ENCODE measurements at places on chromosomes 3 and 15.

DNA sequence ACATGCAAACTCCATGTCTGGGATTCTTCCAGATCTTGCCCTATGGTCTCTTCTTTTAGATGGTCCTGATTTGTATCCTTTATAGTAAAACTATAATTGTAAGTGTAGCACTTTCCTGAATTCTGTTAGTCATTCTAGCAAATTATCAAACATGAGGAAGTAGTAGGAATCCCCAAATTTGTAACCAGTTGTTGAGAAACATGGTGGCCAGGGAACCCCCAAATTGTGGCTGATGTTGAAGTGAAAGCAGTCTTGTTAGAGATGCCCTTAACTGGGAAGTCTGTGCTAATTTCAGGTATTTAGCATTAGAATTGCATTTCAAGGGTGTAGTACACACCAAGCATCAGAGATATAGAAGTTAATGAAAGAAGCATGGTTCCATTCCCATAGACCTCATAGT is 180.4 kb upstream of the STT3B start:
- DNase-seq = no peak

DNA sequence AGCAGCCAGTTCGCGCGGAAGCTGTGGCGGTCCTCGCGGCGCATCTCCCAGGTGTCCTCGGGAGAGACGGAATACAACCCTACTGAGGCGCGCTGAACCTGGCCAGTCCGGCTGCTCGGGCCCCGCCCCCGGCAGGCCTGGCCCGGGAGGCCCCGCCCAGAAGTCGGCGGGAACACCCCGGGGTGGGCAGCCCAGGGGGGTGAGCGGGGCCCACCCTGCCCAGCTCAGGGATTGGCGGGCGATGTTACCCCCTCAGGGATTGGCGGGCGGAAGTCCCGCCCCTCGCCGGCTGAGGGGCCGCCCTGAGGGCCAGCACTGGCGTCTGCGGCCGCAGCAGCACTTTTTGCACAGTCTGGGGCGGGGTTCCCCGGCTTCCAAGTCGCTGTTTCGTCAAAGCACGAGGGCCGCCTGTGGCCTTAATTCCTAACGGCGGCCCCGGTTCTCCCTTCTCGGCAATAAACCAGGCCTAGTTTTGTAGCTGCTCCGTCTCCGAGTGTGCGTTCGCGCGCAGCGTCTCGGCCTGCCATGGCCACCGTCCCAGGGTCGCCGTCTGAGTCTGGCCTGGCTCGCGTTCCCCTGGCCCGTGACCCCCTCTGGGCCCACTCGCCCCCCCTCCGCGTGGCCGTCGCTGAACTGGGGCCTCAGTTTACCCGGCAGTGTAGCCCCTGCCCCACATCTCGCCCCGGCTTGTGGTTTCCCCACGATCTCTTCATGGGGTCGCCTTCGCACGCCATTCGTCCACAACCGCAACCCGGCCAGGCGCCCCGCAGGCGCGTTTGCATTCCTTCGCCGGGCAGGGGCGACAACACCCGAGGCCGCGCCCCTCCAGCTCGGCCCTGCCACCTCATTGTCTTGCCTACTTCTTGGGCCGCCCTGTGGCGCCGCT is 30.0 kb downstream of the NBEAL2 start:
- peak; percentile 77 for DNase-seq

DNA sequence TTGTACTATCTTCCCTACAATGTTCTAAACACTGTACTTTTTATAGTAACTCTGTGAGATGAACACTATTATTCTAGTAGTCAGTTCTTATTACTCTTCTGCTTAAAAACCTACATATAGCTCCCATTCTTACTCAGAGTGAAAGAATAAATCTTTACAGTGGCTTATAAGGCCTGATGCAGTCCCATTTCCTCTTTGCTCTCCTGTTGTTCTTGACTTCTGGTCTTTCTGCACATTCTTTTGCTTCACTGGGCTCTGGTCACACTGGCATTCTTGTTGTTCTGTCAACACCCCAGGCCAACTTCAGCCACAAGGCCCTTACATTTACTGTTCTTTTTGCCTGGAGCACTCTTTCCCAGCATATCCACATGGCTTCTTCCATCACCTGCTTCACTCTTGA is 58.2 kb upstream of the TP63 start:
- DNase-seq = no peak

- no peak for DNase-seq
Measured at GRCh38 chr3:189720736-189721417, 89.7 kb downstream of the TP63 start.

DNA sequence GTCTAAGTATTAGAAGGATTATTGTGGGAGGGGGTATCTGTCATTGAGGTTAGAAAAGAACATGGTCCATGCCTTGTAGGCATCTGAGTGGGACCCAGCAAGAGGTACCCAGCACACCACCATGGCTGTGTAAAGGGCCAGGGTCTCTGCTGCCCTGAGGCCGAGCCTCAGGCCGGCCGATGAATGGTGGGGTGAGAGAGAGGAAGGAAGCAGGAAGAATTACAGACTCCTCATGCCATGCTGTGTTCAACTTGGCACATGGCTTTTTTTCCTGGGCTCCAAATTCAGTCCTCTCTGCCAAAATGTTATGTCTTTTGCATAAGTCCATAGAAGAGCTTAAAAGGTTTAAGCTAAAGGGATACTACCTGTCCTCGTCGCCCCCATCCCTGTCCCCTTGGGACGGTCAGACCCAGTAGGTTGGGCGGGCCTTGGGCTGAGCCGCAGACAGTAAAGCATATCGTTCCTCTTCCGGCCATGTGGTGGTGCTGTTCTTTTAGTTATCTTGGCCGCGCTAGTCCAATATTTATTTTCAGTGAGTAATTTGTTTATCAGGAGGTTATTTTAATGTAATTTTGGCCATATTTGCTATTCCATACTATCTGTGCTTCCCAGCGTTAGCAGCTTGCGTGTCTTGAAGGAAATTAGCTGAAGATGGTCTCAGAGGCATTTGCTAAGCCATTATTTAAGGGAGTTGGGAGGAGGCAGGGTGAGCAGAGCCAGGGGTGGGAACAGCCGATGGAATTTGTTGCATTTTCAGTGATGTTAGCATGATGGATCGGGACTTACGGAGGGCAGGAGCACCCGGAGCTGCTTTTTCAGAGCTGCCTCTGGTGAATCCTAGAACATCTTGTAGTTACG is 152.4 kb downstream of the AGBL1 start:
- DNase-seq = no peak

DNA sequence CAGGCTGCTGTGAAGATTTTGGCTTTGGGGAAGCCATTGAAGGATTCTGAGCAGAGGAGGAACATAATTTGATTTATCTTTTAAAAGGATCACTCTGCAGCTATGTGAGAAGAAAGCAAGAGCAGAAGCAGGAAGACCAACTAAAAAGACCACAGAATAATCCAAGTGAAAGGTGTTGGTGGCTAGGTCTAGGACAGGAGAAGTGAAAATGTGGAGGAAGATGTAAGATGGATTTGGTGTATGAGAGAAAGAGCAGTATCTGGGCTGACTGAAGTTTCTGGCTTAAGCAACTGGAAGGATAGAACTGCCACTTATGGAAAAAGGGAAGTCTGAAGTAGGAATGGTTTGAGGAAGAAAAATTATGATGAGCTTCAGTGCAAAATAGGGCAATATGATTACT is 62.0 kb downstream of the SFMBT1 start:
- no peak for DNase-seq

- DNase-seq = no peak
Measured at GRCh38 chr15:48800811-48801455, 9.9 kb downstream of the CEP152 start.

DNA sequence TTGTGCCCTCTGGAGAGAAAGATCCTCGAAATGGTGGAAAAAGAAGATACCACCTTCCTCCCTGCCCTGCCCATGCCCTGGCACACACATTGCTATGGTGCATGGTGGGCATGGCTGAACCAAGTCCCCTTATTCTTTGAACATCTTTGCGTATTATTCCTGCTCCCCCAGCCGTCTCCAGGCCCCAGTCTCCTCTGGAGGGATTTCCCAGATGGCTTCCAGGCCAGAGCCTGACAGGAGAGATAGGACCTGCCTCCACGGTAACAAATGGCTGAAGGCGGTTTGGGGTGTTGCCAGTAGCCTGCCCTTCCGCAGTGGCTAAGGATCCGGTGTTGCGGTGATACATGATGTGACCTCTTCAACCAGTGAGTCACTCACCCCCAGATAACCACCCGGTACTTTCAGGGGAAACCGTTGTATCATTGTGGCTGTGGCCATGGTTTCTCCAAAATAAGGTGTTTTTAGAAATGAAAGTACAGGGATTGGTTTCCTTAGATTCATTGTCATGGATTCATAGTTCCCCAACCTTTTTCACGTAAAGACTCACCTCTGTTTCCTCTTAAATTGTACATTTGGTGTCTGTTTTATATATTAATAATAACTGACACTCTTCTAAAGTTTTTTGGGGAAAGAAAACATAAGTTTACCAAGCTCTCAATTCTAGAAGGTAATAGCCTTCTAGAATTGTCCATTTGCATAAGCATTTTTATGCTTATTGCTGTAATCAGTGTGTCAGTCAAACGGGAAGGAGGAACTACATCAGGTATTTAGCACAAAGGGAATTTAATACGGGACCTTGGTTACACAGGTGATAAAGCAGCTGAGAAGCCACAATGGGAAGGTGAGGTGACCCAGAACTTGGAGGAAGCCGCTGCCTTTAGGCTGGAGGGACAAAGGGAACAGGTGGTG is 25.9 kb downstream of the SMAD3 start:
- DNase-seq = no peak

- no peak for DNase-seq
Measured at GRCh38 chr15:98713585-98714001, 65.3 kb downstream of the IGF1R start.

DNA sequence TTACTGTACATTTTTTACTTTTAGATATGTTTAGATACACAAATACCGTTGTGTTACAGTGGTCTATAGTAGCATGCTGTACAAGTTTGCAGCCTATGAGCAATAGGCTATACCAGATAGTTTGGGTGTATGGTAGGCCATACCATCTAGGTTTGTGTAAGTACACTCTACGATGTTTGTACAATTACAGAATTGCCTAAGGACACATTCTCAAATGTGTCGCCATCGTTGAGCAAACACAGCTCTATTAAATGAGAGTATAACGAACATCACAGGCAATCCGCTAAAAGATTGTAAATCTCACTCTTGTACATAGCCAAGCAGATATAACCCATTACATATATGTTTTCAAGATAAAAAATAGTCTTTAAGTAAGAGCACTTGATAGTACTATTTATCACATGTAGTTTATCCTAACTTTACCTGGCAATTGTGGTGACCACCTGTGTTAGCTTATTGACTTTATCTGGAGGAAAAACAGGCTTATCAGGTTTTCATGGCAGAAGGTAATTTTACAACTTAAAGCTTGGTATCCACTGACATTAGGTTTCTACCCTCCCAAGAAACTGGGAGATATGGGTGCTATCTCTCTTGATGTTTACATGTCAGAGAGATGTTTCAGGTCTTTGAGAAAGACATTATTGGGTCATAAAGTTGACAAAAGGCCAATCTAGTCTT is 898.7 kb downstream of the NSUN3 start:
- DNase-seq = no peak

GRCh38 chr3:143135150-143135549 is 15.6 kb downstream of the CHST2 start:
- no peak for DNase-seq

- DNase-seq = no peak
Measured at GRCh38 chr15:90213818-90214204, 12.7 kb downstream of the SEMA4B start.

- DNase-seq = no peak
Measured at GRCh38 chr3:178480274-178480673, 56.0 kb upstream of the KCNMB2 start.

- no peak for DNase-seq
Measured at GRCh38 chr3:55198554-55198953, 270.7 kb upstream of the LRTM1 start.
